ENCODE measurements at places on chromosomes 5 and 9.

GRCh38 chr5:167816354-167816753 is 475.1 kb upstream of the WWC1 start:
- DNase-seq, result no peak

- no peak for DNase-seq
Observed at GRCh38 chr5:151737431-151737830, 21.0 kb downstream of the ATOX1 start.

GRCh38 chr9:95570646-95571045 is 53.9 kb upstream of the PTCH1 start:
- DNase-seq, result no peak

DNA sequence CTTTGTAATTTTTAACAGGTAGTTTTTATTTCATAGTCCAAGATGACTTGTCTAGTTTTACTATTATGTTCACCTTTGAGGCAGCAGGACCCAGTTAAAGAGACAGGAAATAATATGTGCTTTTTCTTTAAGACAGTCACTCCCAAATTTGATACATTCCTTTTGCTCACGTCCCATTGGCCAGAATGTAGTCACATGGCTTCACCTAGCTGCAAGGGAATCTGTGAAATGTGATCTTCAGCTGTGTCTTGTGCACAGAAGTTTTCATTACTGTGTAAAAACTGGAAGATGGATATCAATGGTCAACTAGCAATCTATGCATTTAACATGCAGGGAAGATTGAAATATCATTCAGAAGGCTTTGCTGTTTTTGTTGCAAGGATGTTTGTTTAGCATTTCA is 41.1 kb downstream of the XRCC4 start:
- DNase-seq, result no peak

GRCh38 chr9:131559421-131560000 is 14.2 kb downstream of the PRRT1B start:
- DNase-seq, result no peak

DNA sequence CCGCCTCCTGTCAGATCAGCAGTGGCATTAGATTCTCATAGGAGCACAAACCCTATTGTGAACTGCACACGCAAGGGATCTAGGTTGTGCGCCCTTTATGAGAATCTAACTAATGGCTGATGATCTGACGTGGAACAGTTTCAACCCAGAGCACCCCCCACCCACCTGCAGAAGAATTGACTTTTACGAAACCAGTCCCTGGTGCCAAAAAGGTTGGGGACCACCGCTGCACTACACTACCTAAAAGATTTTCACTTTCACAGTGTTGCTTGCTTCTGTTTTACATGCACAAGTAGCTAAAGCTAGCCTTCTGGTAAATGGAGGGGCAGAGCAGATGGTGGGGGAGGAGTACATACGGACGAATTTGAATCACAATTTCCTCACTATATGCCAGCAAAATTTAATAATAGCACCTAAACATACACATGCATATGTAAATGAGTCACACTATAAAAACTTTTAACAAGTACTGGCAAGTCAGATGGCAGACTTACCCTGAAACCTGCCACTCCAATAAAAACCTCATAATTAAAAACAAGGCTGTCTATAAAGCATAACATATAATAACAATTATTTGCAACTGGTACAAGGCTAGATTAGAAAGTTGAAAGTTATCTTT is 24.0 kb upstream of the CDKN2B start:
- no peak for DNase-seq

DNA sequence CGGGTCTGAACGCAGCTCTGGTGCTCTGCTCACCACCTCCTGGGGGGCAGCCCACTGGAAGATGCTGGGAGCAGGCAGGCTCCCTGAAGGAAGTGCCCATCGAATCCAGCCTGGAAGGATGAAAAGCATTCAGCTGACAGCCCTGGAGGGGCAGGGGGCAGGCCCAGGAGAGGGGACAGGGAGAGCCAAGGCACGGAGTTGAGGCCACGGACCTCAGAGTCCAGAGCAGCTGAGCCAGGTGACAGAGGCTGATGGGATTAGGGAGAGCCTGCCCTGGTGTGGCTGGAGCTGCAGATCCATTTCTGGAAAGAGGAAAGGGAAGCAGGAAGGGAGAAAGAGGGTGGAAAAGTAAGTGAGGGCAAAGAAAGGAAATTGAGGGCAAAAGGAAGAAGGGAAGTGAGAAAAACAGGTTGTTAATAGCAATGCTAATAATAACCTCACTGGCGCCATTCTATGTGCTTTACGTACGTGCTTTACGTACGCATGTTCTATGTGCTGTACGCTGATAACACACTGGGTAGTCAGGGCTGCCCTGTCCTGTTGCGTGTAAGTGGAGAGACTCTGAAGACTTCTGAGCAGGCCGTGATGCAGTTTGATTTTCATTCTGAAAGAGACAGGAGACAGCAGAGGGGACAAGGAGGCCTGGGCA is 52.6 kb downstream of the LMX1B start:
- no peak for DNase-seq

All from activated naive CD4-positive, alpha-beta T cell treated with anti-CD3 and anti-CD28 coated beads for 36 hours (primary cell).